NAMALWA (cell line): ENCODE measurements at places on chromosomes 12 and 14.

DNA sequence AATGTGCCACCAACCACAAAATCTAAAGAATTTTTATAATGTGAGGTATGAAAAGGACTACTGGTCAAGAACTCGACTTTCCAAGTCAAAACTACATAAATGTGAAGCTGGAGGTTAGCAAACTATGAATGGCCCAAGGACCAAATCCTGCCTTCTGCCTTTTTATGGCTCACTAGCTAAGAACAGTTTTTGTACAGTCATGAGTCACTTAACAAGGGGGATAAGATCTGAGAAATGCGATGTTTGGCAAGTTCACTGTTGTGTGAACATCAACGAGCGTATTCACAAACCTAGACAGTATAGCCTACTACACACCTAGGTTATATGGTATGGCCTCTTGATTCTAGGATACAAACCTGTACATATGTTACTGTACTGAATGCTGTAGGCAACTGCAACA, 28.2 kb downstream of the FERMT2 start:
- no peak for DNase-seq

GRCh38 chr14:89493877-89494634, 77.0 kb upstream of the FOXN3 start:
- DNase-seq, result peak; percentile 72

DNA sequence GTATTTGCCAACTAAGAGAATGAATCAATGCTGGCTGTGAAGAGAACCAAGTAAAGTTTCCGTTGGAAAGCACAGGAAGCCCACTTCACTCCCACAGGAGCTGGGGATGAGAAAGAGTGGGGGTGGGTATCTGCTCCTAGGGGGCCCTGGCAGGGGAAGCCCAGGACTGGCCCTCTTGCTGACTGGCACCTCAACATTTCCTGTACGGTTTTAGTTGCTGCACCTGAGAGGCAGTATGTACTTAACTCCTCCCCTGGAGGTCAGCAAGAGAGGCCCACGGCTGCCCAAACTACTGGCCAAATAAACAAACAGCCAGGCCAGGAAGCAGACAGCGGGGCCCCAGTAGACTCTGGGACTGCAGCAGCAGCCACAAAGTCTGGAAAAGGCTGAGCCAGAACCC, 33.8 kb upstream of the VWF start:
- DNase-seq, result no peak

DNA sequence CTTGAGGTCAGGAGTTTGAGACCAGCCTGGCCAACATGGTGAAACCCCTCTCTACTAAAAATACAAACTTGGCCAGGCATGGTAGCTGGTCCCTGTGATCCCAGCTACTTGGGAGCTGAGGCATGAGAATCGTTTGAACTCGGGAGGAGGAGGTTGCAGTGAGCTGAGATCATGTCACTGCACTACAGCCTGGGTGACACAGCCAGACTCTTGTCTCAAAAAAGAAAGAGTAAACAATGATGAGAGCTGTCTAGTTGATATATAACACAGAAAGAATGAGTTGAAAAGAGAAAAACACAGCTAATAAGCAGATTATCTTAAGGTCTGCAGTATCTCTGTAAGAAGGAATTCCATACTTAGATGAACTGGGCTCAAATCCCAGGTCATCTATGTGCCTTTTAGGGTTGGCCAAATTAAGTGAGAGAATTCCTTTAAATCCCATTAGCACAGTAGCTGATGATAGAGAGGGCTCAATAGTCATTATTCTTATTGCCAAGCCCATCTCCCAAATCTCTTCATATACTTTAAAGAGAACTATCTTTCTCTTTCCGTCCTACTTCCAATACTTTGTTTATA, 31.1 kb upstream of the STRAP start:
- no peak for DNase-seq
